NCI-H510A treated with DMSO at 0.1 percent for 48 hours (cell line): ENCODE measurements at places on chromosomes 5 and 9.

GRCh38 chr9:33291031-33291397, 698 bp downstream of the NFX1 start:
- DNase-seq: no peak

- peak; percentile 27 for DNase-seq
Measured at GRCh38 chr5:79020861-79021561, 35.9 kb upstream of the ARSB start.

GRCh38 chr9:112378328-112379176, 1.4 kb upstream of the HSDL2 start:
- DNase-seq: peak; percentile 46

DNA sequence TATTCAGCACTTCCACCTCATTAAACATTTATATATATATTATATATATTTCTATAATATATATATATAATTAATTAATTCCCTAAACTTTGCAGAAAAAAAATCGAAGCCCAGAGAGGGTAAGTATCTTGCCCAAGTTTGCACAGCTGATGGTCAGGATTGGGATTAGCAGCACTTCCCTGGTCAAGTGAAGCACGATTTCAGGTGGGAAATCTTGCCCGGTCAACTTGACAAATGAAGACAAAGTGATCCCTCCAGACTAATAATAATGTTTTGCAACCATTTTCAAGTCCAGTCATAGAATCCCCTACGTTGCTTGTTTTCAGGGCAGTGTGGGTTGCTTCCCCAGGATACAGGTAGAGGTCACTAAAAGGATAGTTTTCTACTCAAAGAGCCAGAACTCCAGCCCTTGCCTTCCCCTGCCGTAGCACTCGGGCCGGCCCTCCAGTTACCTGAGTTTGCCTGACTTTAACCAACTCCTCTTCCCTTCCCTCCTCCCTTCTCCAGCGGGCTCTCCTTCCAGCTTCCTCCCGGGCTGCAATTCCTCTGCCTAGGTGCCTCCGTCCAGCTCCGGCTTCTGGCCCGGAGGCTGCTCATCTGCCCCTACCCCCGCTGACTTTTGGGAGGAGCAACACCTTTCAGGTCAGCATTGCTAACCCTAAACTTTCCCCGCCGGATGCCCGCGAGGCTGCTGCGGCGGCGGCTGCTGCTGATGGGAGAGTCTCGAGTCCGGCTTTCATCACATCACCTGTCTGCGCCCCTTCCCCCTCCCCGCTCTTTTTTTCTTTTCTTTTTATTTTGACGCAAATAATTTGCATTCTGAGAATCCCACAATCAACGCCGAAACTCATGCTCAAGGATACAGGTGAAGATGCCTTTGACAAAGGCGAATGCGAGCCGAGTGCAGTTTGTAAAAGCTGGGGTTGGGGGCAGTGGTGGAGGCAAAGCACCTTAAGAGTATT, 930 bp downstream of the PRLR start:
- no peak for DNase-seq

DNA sequence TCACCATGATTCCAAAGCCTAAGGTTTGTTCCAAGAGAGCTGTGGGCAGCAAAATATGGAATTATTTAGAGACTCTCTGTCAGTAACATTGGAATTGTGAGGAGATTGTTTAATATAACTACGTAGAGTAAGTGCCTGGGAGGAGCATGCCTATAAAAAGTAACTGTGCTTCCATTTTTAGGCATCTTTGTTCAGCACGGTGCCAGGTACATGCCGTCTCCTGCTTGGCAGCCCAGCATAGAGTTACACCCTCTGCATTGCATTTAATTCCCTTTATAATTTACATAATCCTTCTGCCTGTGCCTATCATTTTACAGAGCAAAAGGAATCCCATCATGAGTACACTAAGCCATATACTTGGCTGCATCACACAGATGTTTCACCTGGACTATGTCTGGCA, 32.1 kb upstream of the ALDH1A1 start:
- DNase-seq: no peak

DNA sequence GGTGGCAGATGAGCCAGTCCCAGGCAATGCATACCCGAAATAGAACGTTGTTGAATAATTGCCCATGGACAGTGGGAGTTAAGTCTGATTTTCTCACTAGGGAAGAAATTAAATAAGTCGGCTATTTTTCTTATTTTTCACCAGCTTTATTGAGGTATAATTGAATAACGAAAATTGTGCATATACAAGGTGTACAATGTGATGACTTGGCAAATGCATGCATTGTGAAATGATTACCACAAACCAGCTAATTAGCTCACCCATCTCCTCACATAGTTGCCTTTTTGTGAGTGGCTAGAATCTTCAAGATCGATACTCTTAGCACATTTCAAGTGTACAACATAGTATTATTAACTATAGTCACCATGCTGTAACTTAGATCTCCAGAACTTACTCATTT, 249.6 kb downstream of the ROR2 start:
- DNase-seq: no peak

- DNase-seq: no peak
Measured at GRCh38 chr5:113085880-113086409, 109.3 kb downstream of the DCP2 start.
